ENCODE measurements at places on chromosomes 3 and 15. TPM values are rescaled to one million over a fixed set of nuclear protein-coding genes. Genes with fewer than 3 reads are reported as not detected.

The FSD2 gene
- total RNA-seq = not detected

The TGM4 gene
- total RNA-seq = not detected

The RTP4 gene
- 2.1 TPM for total RNA-seq

The REC114 gene
- not detected for total RNA-seq

The ARGFX gene
- not detected for total RNA-seq

The LMAN1L gene
- not detected for total RNA-seq

The HHATL gene
- total RNA-seq = not detected

The SMAD6 gene
- 62.4 TPM for total RNA-seq

The CLRN1 gene
- not detected for total RNA-seq

The SAMMSON gene
- 3.4 TPM for total RNA-seq

Data from sciatic nerve (tissue), 2 donors.